CD4-positive, alpha-beta memory T cell (primary cell): ENCODE measurements at places on chromosomes 4 and X.

GRCh38 chr4:81600520-81601357, 129.0 kb upstream of the RASGEF1B start:
- no peak for DNase-seq

DNA sequence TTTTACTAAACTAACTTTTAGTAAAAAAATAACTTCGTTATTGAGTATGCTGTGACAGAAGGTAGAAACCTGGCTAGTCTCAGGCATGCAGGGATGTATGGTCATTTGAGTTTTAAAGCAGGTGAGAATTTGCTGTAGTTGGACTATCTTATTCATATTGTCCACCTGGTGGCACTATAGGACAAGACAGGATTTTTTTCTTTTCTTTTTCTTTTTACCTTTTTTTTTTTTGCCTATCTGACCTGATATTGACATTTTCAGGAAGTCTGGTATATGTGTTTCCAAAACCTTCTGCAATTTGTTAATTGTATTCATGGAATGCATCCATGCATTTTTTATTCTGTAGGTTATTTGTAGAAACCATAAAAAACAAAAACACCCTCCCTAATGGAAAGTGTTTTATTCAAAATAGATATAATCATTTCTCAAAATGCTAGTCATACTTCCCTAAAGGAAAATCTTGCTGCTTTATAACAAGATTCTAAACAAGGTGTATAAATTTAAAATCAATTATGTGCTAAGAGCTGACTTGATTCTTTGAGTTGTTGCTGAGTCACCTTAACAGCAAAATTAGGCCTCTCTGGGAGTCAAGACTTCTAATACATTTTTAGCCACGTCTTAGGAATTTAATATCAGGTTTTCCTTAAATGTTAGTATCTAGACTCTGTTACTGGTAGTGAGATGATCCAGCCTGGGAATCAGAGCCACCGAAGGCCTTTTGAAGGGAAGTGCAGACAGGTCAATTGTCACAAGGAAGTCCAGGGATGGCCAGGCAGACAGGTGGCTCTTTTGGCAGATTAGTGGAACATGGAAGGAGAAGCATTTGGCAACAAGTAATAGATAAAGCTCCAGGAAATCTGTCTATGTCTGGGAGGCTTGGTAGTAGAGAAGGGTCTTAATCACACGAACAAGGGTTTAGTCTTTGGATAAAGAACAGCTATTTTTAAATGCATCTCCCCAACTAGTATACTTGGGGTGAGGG, 201.3 kb upstream of the GNPDA2 start:
- DNase-seq: no peak

DNA sequence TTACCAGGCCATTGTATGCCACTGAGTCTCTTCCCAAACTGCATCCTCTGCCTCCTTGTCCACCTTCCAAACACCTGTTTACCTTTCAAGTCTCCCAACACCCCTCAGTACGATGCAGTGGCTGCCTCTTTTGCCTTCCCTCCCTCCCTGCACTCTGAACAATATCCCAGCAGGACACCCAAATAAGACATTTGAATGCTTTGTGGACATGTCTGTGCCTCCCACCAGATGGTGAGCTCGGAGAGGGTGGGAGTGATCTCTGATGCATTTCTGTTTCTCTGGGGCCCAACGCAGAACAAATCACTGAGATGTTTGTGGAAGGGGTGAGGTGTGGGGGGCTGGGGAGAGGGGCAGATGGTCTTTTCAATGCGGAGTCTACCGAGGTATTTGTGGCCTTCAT, 33.4 kb downstream of the PJA1 start:
- no peak for DNase-seq

- DNase-seq: no peak
Observed at GRCh38 chrX:71565474-71566041, 12.7 kb upstream of the GCNA start.

GRCh38 chr4:103423261-103423660, 225.1 kb upstream of the CENPE start:
- no peak for DNase-seq

DNA sequence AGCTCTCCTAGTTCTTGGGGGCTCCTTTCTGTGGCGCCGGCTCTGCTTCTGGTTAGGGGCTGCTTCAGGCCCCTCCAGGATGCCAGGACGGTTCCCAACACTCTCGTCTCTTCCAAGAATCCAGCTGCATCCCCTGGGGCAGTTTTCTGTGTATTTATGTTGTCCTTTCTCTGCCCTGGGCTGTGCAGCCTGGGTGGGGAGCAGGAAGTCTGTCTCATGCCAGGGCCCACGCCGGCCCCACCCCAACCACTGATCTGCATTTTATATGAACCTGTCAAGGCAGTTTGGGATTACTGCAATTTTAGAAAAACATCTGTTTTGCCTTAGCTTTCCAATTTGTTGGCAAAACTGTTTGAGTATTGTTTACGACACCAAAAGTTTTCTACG, 14.6 kb downstream of the CTBP1 start:
- DNase-seq: no peak

DNA sequence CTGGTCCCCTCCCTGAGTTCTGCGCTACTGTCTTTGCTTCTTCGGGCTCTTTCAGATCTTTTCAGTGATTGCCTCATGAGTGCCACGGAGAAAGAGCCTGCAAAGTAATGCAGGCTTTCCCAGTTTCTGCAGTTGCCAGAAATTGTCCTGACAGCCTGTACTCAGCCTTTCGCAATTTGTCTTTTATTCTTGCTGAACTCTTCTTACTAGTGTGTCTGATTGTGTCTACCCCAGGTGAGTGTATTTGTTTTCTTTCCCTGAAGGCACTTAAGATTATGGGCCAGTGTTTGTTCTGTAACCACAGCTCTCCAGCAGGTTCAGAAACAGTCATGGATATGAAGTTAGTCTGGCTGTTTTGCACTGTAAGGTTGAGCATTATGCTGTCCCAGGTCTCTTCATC, 47.1 kb downstream of the FAM193A start:
- DNase-seq: no peak
